H9 (cell line): ENCODE measurements at places on chromosomes 4 and X.

- DNase-seq = no peak
Measured at GRCh38 chrX:1545776-1546408, 8.9 kb upstream of the P2RY8 start.

DNA sequence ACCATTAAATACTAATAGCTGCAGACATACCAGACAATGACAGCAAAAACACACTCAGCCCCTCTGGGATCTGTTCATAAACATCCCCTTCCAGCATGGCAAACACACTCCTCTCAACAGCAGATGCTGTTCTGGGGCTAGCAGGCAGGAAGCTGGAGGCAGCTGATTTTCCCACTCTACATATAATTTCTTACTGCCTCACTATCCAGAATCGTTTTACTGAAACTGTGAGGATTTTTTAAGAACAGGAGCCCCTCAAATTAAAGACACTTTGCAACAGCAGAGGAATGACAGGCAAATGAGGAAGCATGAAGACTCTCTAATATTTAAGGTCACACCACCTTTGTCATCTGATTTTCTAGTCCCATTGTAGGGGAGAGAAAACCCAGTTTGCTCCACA is 2.2 kb downstream of the MAPK10 start:
- DNase-seq = no peak

DNA sequence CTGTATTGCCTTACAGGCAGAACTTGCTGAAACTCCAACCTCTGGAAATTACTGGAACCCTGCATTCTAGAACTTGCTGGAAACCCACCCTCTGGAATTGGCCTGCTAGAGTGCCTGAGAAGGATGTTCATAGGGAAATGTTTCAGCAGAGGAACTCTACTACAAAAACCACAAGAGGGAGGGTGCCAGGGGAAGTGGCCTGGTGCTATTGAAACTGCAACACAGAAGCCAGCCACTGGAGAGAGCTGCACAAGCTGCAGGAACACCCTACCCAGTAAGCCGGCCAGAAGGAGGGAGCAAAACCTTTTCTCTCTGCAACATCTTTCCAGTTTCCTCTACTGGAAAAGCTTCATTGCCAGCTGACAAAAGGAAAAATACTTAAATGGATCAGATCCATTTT is 2.5 kb upstream of the BRWD3 start:
- peak; percentile 58 for DNase-seq

- no peak for DNase-seq
Measured at GRCh38 chrX:140318296-140318695, 186.6 kb downstream of the SOX3 start.

DNA sequence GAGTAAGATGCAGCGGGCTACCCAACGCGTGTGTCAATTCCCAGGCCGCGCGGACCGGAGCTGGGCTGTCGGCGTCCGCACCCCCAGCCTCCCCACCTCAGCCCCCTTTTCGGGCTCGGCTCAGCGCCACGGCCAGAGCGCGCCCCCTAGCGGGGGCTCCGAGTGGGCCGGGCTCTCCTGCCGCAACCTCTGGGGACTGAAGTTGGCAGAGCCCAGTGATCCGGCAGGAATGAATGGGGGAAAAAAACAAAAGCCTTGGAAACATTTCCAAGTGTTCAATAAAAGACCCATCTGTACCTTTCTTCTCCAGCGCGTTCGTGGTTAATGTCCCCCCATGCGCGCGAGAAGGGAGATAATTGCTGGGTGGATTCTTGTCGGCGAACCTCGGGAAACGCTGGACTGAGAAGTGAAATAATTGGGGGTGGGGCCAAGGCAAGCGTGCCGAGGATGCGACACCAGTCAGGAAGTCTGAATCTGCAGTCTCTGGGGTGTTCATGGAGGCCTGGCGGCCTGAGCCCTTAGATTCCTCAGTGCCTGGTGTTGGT is 5.2 kb upstream of the ARX start:
- DNase-seq = peak; percentile 83

GRCh38 chr4:2595952-2596552 is 59.6 kb downstream of the FAM193A start:
- DNase-seq = no peak

DNA sequence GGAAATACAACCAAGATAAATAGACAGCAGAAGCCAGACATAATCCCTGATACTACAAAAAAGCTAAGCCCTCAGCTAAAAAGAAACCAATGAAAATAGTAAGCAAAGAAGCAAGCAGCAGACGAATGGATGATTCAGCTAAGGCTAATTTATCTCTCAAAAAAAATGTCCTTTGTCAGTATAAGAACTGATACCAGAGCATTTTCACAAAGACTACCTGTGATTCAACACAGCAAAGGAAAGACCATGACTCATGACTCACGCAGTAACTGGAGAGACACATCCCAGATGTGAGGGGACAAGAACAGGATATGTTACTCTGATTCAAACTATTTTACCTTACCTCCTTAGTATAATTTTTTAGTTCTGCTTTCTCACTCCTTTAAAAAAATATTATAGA is 22.7 kb upstream of the TMPRSS11F start:
- no peak for DNase-seq

- DNase-seq = no peak
Measured at GRCh38 chr4:143186212-143186611, 1.5 kb downstream of the USP38 start.

- no peak for DNase-seq
Measured at GRCh38 chrX:136262243-136262642, 11.0 kb upstream of the MAP7D3 start.

- no peak for DNase-seq
Measured at GRCh38 chr4:85607624-85608023, 132.7 kb downstream of the ARHGAP24 start.

GRCh38 chr4:67546004-67546356 is 677 bp upstream of the CENPC start:
- DNase-seq = no peak
